Stimulated activated CD8-positive, alpha-beta memory T cell treated with anti-CD3 and anti-CD28 coated beads, Interleukin-7, amount 100 ng/mL, for 1 hour (primary cell): ENCODE measurements at places on chromosomes 12 and 14.

DNA sequence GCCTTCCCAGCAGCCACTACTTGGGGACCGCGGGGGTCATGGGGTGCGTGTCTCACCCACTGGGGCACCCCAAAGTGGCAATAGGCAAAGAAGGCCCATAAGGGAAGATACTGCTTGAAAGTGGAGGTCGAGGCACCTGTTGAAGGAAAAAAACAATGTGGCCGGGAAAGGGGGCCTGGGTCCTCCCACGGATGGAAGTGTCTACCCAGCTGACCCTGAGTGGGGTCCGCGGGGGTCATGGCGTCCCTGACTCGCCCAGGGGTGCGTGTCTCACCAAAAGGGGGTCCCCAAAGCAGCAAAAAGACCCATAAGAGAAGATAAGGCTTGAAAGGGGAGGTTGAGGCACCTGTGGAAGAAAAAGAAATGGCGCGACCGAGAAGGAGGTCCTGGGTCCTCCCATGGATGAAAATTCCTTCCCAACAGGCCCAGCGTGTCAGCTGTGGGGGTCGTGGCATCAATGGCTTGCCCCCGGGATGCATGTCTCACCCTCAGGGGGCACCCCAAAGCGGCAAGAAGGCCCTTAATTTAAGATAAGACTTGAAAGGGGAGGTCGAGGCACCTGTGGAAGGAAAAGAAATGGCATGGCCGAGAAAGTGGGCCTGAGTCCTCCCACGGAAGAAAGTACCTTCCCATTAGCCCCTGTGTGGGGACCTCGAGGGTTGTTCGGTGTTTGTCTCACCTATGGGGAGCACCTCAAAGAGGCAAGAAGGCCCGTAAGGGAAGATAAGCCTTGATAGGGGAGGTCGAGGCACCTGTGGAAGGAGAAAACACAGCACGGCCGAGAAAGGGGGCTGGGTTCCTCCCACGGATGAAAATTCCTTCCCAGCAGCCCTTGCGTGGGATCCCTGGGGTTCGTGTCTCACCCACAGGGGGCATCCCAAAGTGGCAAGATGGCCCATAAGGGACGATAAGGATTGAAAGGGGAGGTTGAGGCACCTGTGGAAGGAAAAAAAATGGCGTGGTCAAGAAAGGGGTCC, 266.0 kb downstream of the ALG10 start:
- DNase-seq, result no peak

GRCh38 chr12:98370976-98371375, 144.4 kb upstream of the TMPO start:
- DNase-seq, result no peak

GRCh38 chr12:80862531-80862930, 75.2 kb downstream of the LIN7A start:
- no peak for DNase-seq

- DNase-seq, result no peak
Measured at GRCh38 chr12:12946686-12947355, 5.1 kb downstream of the GPRC5D start.

GRCh38 chr14:62455446-62455845, 589.8 kb downstream of the KCNH5 start:
- DNase-seq, result no peak

DNA sequence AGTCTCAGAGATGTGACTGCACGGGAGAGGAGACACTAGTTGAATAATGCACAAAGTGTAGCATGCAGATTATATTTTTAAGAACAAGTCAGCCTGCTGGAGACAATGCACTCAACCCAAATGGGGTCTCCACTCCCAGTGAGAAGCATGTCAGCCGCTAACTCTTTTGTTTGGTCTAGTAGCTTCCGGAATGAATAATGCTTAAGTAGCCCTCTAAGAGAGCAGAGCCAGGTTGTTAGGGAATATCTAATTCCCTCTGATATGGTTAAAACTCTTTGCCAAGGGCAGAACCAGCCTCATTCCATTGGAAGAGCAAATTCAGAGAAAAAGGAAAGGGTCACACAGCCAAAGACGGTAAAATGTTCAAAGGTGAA, 80.4 kb downstream of the DAD1 start:
- DNase-seq, result no peak

- DNase-seq, result no peak
Measured at GRCh38 chr14:22856428-22856827, 15.1 kb upstream of the LRP10 start.

DNA sequence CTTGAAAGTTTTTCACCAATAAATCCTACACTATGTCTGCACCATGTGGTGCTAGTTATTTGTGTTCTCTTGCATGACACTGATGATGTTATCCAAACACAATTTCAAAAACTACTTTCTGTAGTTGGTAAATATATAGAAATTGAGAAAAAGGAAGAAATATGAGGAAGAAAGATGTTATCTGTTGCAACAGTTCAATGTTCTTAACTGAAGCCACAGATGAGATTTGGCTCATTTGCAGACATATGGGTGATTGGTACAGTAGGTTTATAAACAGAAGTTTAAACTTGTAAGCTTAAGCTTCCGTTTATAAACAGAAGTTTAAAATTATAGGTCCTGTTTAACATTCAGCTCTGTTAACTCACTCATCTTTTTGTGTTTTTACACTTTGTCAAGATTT, at the start of gene CLEC12A:
Gene CLEC12A, plus strand, starts transcription at position 229 of the 400 bp plus-strand sequence. CDS start 188 bp downstream, outside the sequence.
- no peak for DNase-seq

DNA sequence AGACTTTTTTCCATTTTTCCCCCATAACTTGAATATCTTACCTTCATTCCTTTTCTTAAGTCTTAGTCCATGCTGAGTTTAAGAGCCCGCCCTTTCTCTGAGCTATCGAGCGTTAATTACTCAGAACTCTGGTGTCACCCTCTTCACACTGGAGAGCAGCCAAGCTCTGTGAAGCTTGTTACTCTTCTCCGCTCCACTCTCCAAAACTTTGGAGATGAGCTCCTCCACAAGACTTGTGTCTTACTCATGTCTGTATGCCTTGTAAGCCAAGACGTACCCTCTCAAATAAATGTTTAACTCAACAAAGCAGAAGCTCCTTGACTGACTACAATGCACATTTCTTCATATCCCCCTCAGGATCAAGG, 54.7 kb downstream of the DICER1 start:
- DNase-seq, result no peak

- no peak for DNase-seq
Measured at GRCh38 chr12:116508145-116509121, 50.7 kb upstream of the MAP1LC3B2 start.

- no peak for DNase-seq
Measured at GRCh38 chr12:19432309-19433170, 6.8 kb upstream of the AEBP2 start.

GRCh38 chr12:54701940-54702592, 53.9 kb upstream of the DCD start:
- DNase-seq, result no peak

DNA sequence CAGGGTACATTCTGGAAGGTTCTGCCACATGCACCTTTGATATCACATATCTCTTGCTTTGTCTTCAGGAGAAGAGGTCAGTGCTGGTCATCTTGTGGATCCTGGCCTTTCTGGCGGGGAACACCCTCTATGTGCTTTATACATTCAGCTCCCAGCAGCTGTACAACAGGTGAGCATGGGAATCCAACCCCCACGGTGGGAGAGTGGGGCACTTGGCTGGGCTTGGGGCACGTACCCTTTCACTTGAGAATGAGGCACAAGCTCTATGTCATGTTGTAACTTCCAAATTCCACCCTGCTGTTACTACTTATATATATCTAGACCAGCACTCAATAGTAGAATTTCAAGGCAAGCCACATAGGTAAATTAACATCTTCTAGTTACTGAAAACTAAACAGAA, 28.6 kb downstream of the RNFT2 start:
- no peak for DNase-seq

DNA sequence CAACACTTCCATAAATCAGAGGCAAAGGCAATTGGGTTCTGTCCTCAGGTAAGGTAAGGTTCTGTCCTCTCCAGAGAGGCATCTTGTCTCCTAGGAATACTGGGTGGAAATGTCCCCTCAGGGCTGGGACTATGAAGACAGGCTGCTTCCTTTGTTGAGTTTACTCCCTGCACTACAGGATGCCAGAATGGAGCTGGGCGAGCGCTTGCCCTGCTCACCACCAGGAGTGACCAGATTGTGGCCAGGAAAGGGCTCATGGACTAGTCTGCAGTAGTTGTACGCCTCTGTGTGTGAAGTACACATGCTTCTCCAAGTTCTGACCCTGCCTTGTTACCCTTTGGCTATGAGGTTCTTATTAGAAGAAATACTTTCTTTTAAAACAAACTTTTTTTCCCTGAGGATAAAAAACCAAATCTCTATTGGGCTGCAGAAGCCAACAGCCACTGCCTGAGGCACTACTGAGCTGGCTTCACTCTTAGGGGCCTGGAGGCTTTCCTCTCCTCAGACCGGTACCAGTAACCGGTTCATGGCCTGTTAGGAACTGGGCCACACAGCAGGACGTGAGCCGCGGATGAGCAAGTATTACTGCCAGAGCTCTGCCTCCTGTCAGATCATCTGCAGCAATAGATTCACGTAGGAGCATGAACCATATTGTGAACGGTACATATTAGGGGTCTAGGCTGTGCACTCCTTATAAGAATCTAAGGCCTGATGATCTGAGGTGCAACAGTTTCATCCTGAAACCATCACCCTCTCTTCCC, 83.2 kb downstream of the DHRS2 start:
- no peak for DNase-seq

DNA sequence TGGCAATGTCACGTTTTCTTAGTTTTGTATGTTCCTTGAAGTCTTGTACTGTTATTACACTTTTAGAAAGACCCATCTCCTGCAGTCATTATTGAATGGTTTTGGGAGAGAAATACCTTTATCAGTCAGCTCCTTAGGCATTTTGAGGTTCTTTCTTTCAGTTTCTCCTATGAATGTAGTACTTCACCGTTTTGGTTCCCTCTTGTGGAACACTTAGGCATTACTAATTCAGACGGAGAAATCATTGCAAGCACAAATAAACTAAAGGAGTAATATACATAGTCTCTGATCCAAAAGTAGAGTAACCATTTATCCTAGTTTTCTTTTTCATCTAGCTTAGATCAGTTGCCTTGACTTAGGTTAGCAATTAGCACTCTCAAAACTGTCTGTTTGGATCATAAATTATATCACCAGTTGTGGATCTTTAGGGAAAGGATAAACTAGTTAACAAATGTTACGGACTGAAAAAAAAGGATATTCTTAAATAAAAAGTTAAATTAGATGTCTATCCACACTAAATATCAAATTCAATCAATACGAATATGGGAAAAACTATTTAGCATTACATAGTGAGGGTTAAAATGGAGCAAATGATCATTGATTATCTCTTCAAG, 1538.3 kb upstream of the SEL1L start:
- DNase-seq, result no peak

- no peak for DNase-seq
Measured at GRCh38 chr14:99262977-99263448, 9.0 kb downstream of the BCL11B start.

DNA sequence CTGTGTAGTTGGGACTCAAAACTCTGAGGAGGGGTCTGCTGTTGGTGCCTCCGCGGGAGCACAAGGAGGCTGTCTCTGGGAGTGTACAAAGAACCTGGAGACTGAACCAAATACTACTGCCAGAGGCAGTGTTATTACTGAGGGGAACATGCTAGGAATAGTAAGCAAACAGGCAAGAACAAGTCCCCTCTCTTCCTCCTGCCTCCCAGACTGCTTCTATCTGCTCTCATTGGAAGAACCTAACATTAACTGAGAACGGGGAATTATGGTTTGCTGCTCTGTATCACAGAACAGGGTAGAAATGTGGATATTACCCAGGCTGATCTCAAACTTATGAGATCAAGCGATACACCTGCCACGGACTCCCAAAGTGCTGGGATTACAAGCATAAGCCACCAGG, 4.5 kb upstream of the KMT5A start:
- no peak for DNase-seq

GRCh38 chr12:69405566-69405865, 46.0 kb downstream of the YEATS4 start:
- no peak for DNase-seq

GRCh38 chr12:87779858-87780498, 249.2 kb downstream of the C12orf50 start:
- no peak for DNase-seq

DNA sequence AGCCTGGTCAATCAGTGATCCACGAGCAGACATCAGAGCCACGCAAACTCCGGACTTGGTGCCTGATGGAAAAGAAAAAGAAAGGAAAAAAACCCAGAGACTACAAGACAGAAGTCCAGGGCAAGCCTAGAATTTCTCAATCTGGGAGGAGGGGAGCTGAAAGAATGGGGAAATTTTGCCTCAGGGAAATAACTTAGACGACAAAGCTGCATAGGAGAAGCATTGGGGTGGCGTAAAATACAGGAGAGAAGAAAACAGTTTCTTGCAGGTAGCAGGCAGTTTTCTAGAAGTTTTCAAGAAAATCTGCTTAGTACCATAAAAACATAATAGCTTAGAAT, 2.6 kb upstream of the SLC11A2 start:
- no peak for DNase-seq

DNA sequence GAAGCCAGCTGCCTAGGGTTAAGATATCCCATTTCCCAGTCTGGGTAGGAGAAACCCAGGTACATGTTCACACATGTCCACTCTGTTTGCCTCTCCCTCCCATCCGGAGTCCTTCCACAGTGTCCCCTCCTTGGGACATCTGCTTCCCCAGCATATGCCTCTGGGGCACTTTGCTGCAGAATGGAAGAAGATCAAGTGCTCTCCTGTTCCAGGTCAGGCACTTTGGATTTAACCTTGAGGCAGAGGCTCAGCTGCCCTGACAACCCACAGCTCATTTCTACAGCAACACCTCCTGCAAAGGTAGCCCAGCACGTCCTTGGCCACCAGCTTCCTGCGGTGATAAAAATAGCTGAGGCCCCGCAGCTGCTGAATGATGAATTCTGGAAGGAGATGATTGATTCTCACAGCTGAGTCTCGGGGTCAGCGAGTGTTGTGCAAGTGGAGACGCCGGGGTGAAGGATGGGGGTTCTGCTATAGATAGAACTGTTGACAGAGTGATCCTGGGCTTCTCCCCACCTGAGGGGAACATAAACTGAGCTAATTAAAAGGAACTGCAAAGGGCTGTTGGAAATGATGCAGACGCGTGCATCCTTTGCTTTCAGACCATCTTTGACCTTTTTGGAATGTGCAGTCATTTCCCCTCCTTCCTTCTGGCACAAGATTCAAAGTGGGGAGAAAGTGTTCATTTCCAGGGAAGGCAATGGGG, 145.0 kb downstream of the SLC38A6 start:
- no peak for DNase-seq

DNA sequence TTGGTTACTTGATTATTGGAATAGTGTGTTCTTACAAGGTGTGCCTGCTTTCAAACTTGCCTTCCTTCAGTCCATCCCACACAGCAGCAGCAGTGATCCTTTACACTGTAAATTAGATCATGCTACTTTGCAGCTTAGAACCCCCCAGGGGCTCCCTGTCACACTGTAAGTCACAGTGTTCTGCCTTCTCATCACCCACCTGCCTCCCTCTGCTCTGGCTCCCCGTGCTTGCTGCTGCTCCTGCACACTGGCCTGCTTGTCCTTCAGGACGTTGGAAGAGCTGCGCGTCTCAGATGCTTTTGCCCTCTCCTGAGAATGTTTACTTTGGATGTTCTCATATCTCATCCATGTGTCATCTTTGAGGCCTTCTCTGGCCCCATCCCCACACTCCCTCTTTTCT, 27.3 kb downstream of the ZC3H14 start:
- DNase-seq, result no peak
